Activated naive CD8-positive, alpha-beta T cell treated with anti-CD3 and anti-CD28 coated beads, Interleukin-2, amount 10 ng/mL, durations not matched to agents 7 days and 5 days (primary cell): ENCODE measurements at places on chromosomes 1 and 21.

GRCh38 chr1:9019896-9020295, 6.3 kb downstream of the SLC2A7 start:
- no peak for DNase-seq

DNA sequence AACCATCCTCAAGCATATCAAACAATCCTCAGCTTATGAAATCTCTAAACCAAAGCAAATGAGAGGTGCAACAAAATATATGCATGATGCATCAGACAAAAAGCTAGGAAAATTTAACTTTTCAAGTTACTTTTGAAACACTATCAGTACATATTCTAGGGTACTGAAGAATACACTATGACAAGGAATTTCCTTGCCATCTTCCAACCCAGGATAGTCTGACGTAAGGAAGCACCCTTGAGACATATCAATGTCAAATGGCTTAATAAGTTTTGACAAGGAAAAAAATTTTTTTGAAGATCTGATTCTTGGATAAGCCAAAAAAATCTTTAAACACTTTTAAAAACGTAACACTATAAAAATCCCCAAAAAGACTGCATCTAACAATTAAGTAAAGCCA, 64.9 kb downstream of the KIFAP3 start:
- DNase-seq: no peak

GRCh38 chr1:99829269-99829668, 20.9 kb upstream of the AGL start:
- no peak for DNase-seq

DNA sequence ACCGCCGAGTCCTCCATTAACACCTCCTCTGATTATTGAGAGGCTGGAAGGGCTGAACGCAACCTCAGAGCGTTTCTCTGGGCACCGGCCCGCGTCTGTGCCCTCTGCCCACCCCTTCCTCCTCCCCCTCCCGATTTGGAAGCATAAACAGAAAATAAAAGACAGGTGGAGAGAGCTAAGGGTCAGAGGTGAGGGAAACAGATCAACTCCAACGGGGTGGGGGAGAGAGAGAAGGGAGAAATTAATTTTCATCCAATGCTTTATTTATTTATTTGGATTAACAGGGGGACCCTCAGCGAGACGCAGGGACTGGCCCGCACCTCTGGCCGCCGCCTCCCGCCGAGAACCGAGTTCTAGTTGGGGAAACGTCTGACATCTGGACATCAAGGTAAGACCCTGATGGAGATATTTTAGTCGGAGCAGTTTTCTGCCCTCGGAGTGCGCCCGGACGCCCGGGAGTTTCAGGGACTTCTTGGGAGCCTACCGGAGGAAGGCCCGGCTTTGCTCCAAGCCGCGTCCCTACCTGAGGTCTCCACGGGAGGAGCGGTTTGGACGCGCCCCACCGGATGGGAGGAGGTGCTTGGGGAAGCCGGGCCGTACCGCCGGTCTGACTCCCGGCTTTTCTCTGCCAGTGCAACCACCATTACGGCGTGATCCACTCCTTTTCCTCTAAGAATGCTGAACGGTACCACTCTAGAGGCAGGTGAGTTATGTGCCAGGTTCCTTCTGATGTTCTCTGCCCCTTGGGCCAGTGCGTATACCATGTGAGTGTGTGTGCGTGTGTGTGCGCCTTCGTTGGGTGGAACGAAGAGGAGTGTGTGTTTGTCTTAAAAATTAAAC, 5.1 kb upstream of the LHX9 start:
- DNase-seq: no peak

GRCh38 chr1:210764536-210764935, 369.4 kb downstream of the KCNH1 start:
- no peak for DNase-seq
